Left kidney (tissue), 8 donors: ENCODE measurements at places on chromosomes 12 and 14. TPM values are rescaled to one million over a fixed set of nuclear protein-coding genes. Genes with fewer than 3 reads are reported as not detected.

Gene RNASE3
- polyA plus RNA-seq: 1.2 TPM

Gene STYK1
- 0.83 TPM for polyA plus RNA-seq

Gene PLEKHG7
- 0.68 TPM for polyA plus RNA-seq

Gene KLRD1
- polyA plus RNA-seq: 0.37 TPM

Gene TMEM179
- polyA plus RNA-seq: 0.60 TPM

Gene TMEM253
- polyA plus RNA-seq: 1.3 TPM

Gene TWF1
- polyA plus RNA-seq: 80.3 TPM

Gene IL22
- not detected for polyA plus RNA-seq

Gene RND1
- polyA plus RNA-seq: 2.4 TPM

Gene SNAPC1
- 12.4 TPM for polyA plus RNA-seq

Gene PAX9
- polyA plus RNA-seq: 0.33 TPM
